ENCODE measurements at places on chromosomes 1 and 21.

GRCh38 chr1:194816859-194817258 lies 1630.4 kb upstream of the B3GALT2 start:
- DNase-seq = no peak

GRCh38 chr1:21115098-21115760 lies 61.5 kb downstream of the EIF4G3 start:
- DNase-seq = no peak

- no peak for DNase-seq
Observed at GRCh38 chr1:46363121-46363520, 22.5 kb downstream of the NSUN4 start.

DNA sequence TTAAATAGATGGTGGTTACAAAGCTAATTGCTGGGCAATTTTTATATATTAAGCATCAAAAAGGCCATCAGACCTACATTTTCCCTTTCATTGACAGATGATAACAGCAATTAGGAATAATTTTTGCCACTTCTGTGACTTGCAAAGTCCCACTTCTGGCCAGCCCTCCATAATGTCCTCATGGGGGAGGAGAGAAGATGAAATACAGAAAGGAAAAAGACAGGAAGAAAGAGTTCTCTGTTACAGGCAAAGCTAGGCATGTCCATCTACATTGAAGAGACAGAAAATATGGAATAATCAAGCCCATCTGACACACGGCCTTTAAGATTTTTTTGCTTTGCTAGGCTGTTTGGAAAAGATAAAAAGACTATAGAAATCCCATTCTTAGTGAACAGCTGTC lies 108.0 kb downstream of the ENAH start:
- DNase-seq = no peak

- no peak for DNase-seq
Observed at GRCh38 chr1:247295746-247296145, 35.9 kb downstream of the ZNF496 start.

- DNase-seq = no peak
Observed at GRCh38 chr1:110570307-110570706, 35.9 kb downstream of the KCNA2 start.

GRCh38 chr1:176880955-176881595 lies 283.4 kb downstream of the ASTN1 start:
- no peak for DNase-seq

GRCh38 chr1:79207786-79208185 lies 201.3 kb upstream of the ADGRL4 start:
- DNase-seq = no peak

DNA sequence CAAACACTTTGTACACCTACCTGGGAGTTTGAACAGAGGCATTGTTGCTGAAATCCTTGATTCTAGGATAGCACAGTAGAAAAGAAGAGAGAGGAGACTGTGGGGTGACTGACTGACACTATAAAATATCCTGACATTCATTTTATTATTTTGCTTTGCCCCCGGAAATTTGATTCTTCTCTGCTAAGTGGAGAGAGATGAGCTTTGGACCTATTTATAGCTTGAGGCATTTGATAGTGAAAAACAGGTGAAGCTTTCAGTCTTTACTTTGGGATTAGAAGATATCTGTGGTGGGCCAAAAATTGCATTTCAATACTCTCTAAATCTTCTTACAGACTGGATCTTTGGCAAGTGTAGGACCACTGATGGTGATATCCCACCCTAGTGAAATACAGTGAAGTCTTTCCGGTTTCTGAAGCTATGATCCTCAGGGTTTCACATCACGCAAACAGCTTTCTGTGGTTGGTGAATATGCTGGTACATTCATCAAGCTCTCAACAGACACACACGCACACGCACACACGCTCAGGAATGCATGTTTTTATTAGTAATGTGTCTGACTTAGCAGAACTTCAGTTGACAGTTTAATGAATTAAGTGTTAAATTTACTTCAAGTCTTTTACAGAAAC lies at the start of gene AMPD1:
Gene AMPD1, minus strand, starts transcription at position 117 of the 629 bp plus-strand sequence. Its CDS starts 75 bp downstream, at position 42.
- no peak for DNase-seq

GRCh38 chr21:36688324-36688723 lies 10.6 kb upstream of the SIM2 start:
- DNase-seq = no peak

DNA sequence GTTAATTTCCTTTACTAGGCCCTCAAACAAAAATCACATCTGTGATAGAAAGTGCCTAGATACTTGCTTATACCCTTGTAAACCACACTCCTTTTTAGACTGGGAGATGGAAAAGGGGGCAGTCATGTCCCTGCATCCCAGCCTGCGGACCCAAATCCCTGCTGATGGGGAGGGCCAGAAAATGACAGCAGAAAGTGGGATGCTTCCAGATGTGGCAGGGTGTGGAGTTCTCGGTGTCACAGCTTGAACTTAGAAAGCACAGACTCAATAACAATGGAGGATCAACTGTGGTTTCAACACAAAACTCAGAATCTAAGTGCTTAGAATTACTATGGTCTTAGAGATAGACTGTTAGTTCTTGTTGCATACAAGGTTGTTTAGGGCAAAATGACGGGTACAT lies 95.6 kb upstream of the F3 start:
- no peak for DNase-seq

GRCh38 chr1:33460947-33461629 lies 11.4 kb upstream of the ZSCAN20 start:
- DNase-seq = no peak

GRCh38 chr21:15455819-15456462 lies 273.8 kb upstream of the USP25 start:
- no peak for DNase-seq

GRCh38 chr1:66270119-66270812 lies 263.7 kb upstream of the SGIP1 start:
- DNase-seq = no peak

DNA sequence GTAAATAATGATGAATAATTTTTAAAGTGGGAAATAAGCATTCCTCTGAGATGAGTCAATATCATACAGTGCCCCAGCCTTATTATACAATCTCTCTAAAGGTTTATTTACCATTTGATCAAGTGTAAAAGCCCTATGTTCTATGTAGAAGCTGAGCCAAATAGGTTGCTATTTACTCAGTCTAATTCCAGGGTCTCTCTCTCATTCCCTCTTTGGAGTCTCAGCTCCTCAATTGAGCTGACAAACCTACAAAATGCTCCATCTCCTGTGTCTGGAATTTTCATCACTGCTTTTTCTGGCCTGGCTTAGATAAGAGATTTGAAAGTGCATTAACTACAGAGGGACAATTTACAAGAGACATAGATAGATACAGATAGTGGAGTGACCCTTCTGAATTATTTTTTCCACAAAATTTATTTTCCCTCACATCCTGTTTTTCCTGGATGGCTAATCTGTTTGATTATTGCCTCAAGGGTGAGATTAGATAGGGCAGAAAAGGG lies 24.8 kb upstream of the USH2A start:
- no peak for DNase-seq

- DNase-seq = no peak
Observed at GRCh38 chr1:2466270-2466665, 9.8 kb upstream of the PLCH2 start.

DNA sequence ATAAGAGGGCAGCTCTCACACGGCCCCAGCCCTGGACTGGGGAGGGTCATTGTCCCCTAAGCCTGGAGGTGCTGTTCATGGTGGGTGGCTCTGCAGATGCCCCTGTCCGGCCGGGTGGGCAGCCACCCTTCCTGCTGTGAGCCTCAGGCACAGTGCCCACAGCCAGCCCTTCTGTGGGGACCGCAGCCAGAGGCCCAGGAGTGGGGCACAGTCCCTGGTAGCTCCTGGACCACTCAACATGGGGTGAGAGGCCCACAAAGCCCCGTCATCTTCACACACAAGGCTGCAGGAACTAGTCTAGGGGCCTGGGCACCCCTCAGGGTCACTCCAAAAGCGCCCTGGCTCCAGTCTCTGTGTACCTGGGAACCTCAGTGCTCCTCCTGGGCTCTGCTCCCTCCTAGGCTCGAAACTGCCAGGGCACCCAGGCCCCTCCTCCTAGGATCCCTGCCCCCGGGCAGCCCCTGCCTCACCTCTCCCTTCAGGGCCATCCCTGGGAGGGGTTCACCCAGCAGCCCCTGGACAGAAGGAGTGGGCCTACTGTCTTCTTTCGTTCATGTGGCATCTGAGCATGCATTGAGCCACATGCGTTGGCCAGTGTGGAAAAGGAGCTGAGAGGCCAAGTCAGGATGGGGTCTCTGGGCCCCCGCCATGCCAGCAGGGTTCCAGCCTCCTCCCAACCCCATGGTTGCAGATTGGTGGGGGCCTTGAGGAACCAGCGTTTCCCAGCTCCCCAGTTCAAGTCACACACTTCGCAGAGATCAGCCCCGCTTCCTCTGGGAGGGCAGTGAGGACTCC lies 43.0 kb downstream of the WNT9A start:
- DNase-seq = no peak

- DNase-seq = no peak
Observed at GRCh38 chr1:248805876-248806275, 19.8 kb downstream of the SH3BP5L start.

DNA sequence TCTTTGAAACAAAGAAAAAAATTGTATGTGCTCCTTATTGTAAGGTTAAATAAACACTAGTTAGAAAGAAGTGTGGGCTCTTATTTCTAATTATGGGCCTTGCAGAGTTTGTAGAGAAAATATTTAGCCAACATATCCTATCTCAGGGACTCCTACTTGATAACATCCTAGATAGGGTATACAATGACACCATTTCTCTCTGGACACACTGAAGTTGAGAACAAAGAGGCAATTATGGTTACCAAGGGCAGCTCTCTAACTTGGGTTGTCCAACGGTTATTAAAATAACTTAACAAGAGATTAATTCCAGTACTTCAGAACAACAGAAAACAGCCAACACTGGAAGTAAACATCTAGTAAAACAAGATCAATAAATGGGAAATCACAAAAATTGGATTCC lies 69.0 kb upstream of the ZC3H11B start:
- DNase-seq = no peak

GRCh38 chr21:35020902-35021301 lies 28.2 kb downstream of the RUNX1 start:
- DNase-seq = no peak

DNA sequence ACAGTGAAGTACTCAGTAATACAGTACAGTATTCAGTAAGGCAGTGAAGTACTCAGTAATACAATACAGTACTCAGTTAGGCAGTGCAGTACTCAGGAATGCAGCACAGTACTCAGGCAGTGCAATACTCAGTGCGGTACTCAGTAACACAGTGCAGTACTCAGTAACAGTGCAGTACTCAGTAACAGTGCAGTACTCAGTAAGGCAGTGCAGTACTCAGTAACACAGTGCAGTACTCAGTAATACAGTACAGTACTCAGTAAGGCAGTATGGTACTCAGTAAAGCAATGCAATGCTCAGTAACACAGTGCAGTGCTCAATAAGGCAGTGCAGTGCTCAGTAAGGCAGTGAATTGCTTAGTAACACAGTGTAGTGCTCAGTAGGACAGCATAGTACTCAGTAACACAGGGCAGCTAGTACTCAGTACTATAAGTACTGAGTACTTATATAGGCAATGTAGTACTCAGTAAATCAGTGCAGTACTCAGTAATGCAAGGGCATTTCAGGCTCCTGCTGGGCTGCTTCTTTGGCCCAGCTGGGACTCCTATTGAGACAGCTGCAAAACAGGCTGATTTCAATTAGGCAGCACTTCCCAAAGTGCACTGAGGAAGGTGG lies 411.3 kb downstream of the DISC1 start:
- DNase-seq = no peak

GRCh38 chr1:62336995-62337705 lies 17.9 kb upstream of the KANK4 start:
- no peak for DNase-seq

DNA sequence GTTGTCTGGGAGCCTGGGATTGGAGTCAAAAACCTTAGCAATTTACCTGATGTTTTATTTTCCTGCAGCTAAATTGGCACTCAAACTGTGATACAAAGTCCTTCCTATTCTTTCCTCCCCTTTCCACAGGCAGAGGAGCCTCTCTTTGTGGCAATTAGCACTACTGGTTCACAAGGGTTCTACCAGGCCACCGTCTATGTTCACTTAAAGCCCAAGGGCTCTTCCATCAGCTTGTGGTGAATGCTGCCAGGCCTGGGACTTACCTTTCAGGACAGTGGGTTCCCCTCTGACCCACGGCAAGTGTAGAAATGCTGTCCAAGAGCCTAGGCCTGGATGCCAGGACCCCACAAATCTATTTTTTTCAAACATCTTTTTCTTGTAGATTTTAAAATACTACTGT lies 251.9 kb upstream of the B3GALT2 start:
- no peak for DNase-seq

GRCh38 chr1:174957829-174958228 lies 41.9 kb upstream of the CACYBP start:
- no peak for DNase-seq

- no peak for DNase-seq
Observed at GRCh38 chr21:46366561-46366960, 42.6 kb downstream of the PCNT start.

DNA sequence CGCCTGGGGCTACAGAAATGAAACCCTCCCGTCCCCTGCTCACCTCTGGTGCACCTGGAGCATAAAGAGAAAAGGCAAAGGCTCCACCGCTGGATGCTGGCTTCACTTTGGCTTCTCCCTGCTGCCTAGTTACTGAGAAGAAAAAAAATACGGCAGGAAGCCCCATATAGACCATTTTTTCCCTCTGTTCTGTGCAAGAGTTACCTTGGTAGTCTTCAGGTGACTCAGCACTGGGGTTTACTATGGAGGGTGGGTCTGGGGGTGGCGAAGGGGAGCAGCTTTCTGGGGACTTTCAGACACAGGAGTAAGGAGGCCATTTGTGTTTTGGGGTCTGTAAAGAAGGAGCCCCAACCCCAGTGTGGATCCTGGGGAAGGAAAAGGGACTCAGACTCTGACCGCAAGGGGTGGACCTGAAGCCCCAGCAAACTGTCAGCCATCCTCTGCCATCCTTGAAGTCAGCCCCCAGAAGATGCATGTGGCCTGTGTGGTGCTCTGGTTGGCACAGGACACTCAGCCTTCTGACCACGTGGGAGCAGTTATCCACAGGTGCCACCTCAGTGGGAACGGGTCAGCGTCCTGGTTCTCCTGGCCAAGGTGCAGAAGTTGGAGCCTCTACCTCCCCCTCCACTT lies 25.9 kb upstream of the EPS8L3 start:
- no peak for DNase-seq

DNA sequence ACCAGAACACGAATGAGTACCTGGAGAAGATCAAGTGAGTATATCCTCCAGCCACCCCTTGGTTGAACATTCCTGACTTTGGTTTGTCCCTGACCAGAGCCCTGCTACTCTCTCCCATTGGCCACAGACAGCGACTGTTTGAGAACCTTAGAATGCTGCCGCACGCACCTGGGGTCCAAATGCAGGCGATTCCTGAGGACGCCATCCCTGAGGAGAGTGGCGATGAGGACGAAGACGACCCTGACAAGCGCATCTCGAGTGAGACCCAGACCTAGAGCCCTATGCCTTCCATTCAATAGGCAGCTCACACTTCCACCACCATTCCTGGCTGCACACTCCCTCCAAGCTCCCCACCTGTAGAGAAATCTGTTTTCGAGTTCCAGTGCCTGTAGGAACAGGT lies 4.5 kb downstream of the MARCKSL1 start:
- no peak for DNase-seq

GRCh38 chr1:53317646-53318539 lies 10.0 kb downstream of the LRP8 start:
- no peak for DNase-seq

Data from activated CD4-positive, alpha-beta T cell treated with anti-CD3 and anti-CD28 coated beads for 4 hours (primary cell).